Ovary (tissue), 10 donors: ENCODE measurements at places on chromosomes 2 and 18. TPM values are rescaled to one million over a fixed set of nuclear protein-coding genes. Genes with fewer than 3 reads are reported as not detected.

DNA sequence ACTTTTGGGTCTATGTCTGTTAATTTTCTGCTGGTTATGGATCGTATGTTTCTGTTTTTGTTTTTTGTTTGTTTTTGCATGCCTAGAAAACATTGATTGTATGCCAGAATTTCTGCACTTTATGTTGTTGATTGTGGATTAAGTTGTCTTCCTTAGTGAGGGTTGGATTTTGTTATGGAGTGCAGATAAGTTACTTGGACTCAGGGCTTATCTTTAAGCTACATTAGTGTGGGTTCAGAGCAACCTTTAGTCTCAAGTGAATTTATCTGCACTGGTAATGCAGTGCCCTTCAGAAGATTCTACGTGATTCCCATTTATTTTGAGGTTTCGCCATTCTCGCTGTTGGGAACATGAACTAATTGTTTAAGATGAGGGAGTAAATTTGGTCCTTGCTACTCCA is 32.9 kb downstream of the UBR3 start:
- DNase-seq: no peak

GRCh38 chr2:98708396-98709186 is 22.3 kb downstream of the MGAT4A start:
- DNase-seq: no peak

DNA sequence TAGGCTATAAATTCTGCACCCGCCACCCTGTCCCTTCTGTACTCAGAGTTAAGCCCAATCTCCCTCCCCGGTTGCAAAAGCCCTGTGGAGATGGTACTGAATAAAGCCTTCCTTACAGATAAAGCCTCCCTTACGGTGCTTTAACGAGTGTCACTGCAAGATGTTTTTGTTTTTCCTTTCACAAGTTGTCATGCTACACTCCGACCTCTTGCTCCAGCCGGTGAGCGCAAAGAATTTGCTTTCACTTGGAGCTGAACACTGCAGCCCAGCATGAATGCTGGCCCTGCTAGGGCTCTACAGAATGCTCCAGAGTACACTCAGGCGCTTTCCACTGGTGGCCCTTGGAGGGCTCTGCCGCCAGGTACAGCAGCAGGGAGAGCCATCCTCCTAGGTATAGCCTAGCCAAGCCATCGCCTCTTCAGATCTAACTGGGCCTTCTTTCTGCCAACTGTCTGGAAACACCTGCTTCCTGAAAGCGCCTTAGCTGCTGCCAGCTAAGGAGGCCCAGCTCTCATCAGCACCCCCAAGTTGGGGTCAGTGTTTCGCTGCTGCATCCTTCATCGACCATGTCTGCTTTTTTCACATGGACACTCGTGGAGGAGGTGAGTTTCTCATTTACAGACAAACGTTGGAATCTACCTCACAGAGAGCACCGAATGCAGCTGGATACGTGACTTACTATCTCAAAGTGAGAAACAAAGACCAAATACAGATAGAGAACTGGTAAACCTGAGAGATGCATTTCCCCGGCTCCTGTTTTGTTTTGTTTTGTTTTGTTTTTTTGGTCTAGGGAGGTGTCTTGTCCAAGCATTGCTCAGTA is 13.4 kb upstream of the CREG2 start:
- no peak for DNase-seq

GRCh38 chr2:144372410-144373080 is 147.4 kb downstream of the ZEB2 start:
- DNase-seq: peak; percentile 38

The HOXD9 gene
- total RNA-seq: 9.7 TPM

The SIX2 gene
- not detected for total RNA-seq
